ENCODE measurements at places on chromosomes 6 and 20.

DNA sequence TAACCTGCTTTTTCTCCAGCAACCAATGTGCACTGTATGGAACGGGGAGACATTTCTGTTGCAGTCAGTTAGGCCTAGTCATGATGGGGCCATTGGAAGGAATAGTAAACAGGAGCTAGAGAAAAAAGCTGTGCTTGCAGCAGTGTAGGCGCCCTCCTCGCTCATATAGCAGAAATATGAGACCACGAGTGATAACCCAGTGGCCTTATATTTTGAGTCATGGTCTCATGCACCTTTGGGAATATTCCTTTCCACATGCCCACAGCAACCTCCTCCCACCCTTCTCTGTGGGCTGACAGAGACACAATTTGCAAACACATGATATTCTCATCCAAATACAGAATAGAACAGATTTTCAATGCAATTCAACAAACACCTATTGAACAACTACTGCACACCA lies 248.9 kb upstream of the CITED2 start:
- DNase-seq: no peak

- no peak for DNase-seq
These were observed 214.3 kb downstream of the OGFRL1 start for GRCh38 chr6:71502956-71503355.

GRCh38 chr20:23145281-23145700 lies 59.2 kb upstream of the CD93 start:
- no peak for DNase-seq

DNA sequence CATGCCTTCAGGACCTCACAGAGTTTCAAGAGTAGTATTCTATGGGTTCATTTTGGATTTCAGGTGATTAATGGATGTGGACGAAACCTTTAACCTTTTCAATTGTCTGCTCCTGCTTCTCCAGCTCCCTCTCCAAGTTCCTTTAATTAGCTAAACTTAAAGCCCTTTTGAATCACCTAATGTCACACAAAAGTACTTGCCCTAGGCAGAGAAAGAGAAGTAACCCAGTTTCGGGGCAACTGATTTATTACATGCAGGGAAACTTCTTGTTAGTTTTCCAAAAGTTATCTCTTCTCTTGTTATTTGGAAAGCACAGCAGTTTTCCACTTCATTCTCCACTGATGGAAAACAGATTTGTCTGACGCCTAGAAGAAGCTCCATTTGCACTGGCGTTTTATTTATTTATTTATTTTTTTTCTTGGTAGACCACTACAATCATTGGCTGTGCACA lies 407.7 kb upstream of the JARID2 start:
- DNase-seq: no peak

DNA sequence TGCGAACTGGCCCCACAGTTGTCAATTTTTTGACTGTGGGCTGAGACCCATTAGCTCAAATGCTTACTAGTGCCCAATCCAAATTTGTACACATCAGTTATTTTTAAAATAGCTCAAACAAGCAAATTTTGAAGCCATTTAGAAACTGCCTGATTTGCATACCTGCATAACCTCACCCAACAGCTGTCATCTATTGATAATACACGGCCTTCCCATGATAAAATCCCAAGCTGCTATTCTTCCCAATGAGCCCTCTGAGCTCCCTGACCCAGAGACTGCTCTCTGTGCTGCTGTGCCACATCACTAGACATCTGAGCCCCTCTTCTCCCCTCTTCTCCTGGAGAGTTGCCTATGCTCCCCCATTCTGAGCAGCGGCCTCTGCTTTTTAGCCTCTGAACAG lies 140.5 kb upstream of the EEF1E1 start:
- DNase-seq: no peak

GRCh38 chr20:32111156-32111686 lies 1.7 kb downstream of the TM9SF4 start:
- no peak for DNase-seq

- DNase-seq: no peak
These were observed 3.1 kb downstream of the FAM184A start for GRCh38 chr6:119075200-119075981.

GRCh38 chr6:3287308-3287707 lies 28.6 kb downstream of the PSMG4 start:
- no peak for DNase-seq

GRCh38 chr6:19830171-19830570 lies 7.0 kb upstream of the ID4 start:
- DNase-seq: no peak

DNA sequence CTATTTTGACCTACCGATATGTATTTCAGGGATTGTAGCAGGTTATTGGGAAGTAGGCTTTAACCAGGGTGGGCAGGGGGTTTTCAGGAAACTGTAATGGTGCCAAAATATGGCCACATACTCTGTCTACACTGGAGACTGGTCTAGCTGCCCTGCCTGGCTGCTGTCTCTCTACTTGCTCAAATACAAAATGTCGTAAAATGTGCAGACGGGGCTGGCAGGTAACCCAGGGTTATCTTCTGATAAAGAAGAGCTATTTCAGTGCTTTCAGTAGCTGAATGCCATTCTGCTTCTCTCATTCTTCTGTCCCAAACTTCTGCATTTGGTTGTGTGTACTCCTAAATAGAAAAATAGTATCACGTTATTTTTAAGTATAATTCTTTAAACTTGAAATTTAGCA lies 616.2 kb downstream of the EPM2A start:
- DNase-seq: no peak

DNA sequence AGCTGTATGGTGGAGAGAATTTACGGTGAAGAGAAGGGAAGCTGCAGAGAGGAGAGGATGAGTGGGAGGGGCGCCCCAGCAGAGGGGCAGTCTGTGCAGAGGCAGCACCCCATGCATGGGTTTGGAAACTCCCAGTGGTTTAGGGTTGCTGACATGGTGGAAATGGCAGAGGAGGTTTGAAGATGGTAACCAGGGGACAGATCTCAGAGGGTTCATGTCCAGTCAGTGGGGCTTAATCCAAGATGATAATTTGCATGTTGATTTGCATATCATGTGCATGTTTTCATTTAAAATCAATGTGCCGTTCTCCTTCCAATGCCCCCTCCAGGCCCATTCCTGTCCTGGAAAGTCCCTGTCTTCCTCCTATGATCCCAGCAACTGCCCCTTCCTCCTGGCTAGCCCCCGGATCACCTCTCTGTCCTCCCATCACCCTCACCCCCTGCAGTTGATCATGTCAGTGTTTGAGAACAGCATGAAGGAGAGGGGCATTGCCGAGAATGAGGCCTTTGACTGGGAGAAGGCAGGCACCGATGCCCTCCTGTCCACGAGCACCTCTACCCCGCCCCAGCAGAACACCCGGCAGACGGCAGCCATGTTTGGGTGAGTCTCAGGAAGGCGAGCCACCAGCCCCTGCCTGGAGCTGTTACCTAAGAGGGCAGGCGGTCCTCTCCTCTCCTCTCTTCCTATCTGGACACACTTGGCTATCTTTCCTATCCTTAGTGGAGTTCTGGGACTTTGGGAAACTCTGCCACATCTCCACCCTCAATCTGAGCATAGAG lies 14.3 kb downstream of the TTBK1 start:
- DNase-seq: no peak

GRCh38 chr6:73719046-73719445 lies 23.0 kb downstream of the CD109 start:
- DNase-seq: no peak

- DNase-seq: no peak
These were observed 524.6 kb upstream of the JARID2 start for GRCh38 chr6:14721103-14721758.

DNA sequence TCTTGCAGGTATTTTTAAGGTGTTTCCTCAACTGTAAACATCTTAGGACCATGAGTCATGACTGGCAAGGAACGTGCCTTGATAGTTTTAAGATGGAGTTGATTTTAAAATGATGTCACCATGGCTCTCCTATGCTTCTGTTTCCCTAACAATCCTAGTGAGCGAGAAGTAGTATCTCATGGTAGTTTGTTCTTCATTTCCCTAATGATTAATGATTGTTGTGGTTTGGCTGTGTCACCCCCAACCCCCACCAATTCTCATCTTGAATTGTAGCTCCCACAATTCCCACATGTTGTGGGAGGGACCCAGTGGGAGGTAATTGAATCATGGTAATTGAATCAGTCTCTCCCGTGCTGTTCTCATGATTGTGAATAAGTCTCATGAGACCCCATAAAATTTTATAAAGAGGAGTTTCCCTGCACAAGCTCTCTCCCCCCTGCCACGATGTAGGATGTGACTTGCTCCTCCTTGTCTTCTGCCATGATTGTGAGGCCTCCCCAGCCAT lies 16.8 kb upstream of the BNIP5 start:
- no peak for DNase-seq

- DNase-seq: no peak
These were observed 8.8 kb downstream of the DDR1 start for GRCh38 chr6:30893001-30893591.

- DNase-seq: no peak
These were observed 237.9 kb downstream of the BCAS1 start for GRCh38 chr20:53832499-53832898.

DNA sequence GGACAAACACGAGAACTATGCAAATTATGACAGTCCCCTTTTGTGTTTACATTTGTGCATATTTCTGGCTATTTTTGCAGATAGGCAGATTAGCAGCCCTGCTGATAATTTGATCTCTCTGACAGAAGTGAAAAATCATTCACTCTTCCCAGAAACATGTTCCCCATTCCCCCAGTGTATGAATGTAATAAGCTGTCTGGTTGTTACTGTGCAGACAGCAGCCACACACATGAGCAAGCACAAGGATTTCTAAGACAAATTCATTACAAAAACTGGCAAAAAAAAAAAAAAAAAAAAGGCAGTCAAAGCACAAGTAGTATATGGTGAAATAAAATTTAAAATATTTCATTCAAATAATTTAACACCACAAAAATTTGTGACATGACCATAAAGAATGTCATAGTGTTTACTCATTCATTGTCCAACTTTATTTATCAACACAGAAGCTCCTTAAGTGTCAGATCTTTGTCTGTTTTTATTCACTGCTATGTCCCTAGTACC lies 95.5 kb upstream of the VGLL2 start:
- no peak for DNase-seq

DNA sequence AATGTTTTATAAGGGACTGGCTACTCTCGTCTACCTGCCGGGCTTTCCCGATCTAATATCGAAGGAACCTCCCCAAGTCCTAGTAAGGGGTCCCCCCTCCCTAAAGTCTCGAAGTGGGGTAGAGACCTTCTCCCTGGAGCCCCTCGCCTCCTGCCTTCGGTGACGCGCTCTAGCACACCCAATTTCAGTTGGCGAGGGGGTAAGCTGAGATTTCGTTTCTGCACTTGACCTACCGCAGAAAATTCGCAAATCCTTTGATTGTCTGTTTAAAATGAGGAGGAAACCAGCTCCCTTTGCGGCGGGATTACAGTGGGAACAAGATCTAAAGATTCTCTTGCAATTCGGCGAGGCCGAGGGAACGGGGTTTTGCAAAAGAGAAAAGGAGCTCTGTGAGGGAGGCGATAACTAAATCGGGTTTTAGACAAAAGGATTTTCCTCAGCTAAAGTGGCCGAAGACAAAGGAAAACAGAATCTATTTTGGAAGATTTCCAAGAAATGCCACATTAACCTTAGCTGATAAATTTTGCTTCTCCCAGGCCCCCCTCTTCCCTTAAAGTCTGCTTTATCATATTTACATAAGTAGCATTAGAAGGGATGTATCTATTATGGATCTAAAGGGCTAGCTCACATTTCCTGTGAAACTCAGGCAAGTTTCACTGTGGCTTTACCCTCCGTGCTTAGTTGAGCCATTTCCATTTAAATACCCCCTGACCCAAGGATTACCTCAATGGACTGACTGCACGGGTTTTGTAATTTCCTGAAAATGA lies 8.4 kb downstream of the SIM1 start:
- no peak for DNase-seq

GRCh38 chr6:126437205-126437604 lies 97.3 kb downstream of the CENPW start:
- no peak for DNase-seq

DNA sequence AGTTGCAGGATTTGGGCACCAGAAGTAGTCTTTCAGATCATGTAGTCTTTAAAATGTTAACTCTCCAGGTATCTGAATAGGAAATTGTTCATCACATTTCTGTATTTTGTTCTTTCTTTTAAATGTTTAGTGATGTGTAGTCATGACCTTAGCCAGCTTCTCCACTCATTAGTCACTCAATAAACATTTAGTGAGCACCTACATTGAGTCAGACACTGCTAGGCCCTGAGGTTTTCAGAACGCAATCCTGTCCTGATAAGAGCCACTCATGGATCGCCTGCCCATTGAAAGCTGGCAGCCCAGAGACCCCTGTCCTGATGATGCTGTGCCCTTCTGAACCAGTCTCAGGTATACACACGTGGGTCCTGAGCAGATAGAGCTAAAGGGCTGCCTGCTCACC lies 163.4 kb upstream of the HEY2 start:
- DNase-seq: no peak

DNA sequence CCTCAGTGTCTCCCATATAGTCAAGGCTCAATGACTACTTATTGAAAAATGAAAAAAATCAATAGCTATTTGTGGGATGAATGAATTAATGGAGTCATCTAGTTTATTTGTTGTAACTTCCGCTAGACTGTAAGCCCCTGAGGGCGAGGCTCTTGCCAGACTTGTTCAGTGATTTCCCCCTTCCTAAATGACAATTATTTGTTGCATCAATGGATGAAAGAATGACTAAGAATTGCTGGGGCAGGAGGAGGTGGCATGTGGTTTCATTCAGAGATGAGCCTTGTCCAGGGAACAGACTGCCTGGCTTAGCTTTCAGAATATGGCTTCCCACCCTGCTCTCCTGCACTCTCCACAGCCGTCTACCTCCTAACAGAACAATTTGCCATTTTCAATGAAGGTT lies 1.1 kb upstream of the PRELID3B start:
- no peak for DNase-seq

GRCh38 chr6:4162370-4162769 lies 27.0 kb upstream of the ECI2 start:
- DNase-seq: no peak

- DNase-seq: no peak
These were observed 904 bp upstream of the UST start for GRCh38 chr6:148745926-148746325.

- DNase-seq: no peak
These were observed 208.2 kb upstream of the ZNF217 start for GRCh38 chr20:53801609-53802370.

GRCh38 chr6:169785566-169785965 lies 34.1 kb downstream of the ERMARD start:
- DNase-seq: no peak

- DNase-seq: no peak
These were observed 268.0 kb upstream of the RNF217 start for GRCh38 chr6:124694139-124694705.

DNA sequence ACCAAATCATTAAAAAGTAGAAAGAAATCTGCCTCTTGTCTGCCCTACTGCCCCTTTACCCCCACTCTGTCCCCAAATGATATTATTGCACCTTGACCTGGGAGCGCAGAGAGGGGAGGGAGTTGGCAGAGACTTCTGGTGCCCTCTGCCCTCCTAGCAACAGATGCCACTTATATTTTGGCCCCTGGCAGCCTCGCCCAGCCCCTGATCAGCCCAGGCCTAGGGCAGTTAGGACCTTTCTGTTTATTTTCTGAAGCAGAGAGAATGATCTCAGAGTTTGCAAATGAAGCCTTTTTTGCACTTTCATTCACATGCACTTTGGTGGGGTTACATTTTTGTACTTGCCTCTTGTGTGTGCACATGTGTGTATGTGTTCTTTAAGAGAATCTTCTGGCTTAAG lies 8.4 kb upstream of the SGK2 start:
- no peak for DNase-seq
